Heart left ventricle (tissue), 16 donors: ENCODE measurements at places on chromosomes 3 and 15. TPM values are rescaled to one million over a fixed set of nuclear protein-coding genes. Genes with fewer than 3 reads are reported as not detected.

- DNase-seq = peak; percentile 50
Measured at GRCh38 chr15:34436956-34437442, 609 bp downstream of the GOLGA8A start.

GRCh38 chr3:86929046-86929445 lies 61.9 kb downstream of the VGLL3 start:
- DNase-seq = no peak

DNA sequence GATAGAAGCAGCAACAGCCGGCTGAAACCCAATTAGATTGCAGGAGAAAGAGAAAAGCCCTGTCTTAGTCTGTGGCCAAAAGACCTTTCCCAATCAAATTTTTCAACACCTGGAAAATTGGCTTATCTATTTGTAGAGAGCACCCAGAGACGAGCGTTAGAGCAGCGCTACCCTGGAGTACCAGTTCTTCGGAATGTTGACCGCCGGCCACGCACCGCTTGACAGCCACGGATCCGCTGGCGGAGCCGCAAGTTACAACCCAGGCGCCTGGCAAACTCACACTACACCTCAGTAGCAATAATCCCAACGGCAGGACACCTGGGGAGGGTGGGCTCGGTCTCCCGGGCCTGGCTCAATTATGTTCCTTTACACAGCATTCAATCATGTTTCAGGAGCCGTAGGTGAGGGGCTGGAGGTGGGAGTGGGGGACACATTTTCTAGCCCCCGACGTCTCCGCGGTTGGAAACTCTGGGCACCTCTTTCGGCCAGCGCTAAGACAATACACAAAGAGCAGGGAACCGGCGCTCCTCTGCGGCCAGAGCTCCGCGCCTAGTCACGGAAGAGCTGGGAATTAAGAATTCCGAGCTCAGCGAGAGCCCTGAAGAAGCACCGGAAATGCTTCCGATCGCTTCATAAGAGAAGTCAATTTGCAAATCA lies 1.2 kb downstream of the MB21D2 start:
- DNase-seq = peak; percentile 48

DNA sequence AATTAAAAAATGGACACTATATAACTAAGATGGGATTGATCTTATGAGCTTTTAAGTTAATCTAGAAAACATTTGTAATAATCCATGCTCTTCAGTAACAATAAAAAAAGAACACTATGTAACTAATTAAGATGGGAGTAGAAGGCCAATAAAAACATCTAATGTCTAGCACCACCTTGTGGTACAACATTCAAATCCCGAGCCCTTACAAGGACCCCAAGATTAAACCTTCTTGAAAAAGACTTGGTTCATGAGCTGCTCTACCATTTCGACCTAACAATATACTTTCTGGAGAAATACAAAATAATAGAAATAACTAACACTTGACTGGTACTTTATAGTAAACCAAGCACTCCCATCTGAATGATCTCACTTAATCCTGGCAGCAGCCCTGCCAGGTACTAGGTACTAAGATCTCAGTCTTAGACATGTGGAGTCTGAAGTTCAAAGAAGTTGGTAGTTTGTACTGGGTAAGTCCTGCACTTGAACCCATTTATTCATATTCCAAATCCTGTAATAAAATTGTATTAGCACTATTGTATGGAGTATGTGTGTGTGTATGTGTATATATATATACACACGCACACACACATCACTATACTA lies 21.8 kb downstream of the METTL6 start:
- no peak for DNase-seq

ZMYND10 gene
- polyA plus RNA-seq = 0.29 TPM

DNA sequence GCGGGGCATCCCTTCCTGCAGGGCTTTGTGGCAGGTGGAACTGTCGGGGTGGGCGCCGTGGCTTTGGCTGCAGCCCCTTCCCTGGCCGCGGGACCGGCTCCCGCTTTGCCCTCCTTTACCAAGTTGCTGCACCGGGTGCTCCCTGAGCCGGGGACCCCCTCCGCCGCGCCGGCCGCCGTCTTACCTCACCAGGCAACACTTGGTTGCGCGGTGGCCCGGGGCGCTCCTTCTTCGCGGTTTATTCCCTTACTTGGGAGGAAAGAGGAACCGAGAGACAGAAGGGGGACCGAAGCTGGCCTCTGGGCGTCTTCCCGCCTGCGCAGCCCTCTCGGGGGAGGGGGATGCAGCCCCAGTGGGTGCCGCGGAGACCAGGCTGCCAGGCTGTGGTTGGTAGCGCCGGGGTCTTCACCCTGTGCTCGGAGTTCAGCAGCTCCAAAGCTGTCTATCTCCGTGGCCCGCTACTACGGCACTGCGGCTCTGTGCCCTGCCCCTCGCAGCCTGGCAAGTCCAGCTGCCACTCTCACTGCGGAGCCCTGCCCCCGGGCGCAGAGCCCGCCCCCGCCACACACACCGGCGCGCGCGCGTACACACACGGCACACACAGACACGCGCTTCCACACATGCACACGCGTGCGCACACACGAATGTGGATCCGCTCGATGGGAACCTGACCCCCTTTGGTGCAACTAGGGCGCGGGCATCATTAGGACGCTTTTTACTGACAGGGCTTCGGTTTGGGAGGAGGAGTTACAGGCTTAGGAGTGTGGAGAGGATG lies at the start of gene DGKG:
Gene DGKG (minus strand): TSS at position 473 of the 775 bp plus-strand sequence. CDS start 41,775 bp downstream, outside the sequence.
- DNase-seq = peak; percentile 81

CNTN3 gene
- polyA plus RNA-seq = 3.6 TPM

GRCh38 chr3:43641306-43642114 lies 19.7 kb upstream of the ANO10 start:
- no peak for DNase-seq

GOLGA6D gene
- not detected for polyA plus RNA-seq

DNA sequence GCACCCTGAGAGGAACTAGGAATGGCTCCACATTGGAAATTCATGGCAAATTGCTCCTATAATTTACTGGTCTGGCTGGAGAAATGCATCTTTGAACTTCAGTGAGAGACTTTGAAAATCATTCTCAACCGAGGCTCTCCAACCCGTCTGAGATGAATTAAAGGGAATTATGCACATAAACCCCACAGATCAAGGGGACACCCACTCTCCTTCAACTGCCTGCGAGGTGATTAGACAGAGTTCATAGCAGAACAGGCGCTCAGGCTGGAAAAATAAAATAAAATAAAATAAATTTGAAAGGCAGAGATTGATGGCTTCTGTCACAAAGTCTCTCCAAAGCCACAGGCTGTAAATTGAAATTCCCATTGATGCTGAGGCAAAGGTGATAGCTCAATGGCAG lies 37.7 kb downstream of the MEGF11 start:
- DNase-seq = no peak

MED12L gene
- 0.06 TPM for polyA plus RNA-seq

- no peak for DNase-seq
Measured at GRCh38 chr15:52733088-52733487, 53.9 kb upstream of the ATOSA start.

DNA sequence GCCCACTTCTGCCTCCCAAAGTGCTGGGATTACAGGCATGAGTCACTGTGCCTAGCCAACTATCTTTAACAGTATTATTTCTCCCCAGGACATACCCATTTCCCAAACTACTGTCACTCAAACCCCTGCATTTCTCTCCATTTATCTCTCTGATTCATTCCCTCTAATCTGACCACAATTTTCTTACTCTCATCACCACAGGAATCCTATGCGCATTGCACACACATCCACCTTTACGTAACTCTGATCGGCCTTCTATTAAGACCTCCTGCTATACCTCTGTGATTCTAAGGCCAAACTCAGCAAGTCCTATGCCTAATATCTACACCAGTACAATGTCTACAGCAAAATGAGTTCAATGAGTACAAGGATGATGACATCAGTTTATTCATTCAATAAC lies 235.0 kb downstream of the ULK4 start:
- DNase-seq = no peak

COMMD2 gene
- 17.3 TPM for polyA plus RNA-seq

GRCh38 chr3:64972793-64973192 lies 285.0 kb upstream of the ADAMTS9 start:
- no peak for DNase-seq

DNA sequence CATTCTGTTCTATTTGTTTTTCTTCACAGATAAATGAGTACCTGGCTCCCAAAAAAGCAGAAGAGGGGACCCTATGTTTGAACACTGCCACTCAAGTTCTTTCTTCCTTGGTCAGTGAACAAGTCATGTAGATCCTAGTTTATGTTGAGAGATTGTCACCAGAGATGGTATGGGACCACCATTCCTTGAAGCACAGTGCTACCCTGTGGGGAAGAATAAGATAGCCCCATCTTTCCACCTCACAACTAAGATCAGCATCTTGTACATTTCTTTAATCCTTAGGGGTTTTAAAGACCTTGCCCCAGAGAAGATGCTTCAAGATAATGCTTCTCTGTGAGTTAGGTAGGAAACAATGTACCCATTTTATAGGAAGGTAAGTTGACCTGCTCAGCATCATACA lies 233.5 kb upstream of the WNT5A start:
- DNase-seq = no peak

GDPGP1 gene
- polyA plus RNA-seq = 5.4 TPM

DNA sequence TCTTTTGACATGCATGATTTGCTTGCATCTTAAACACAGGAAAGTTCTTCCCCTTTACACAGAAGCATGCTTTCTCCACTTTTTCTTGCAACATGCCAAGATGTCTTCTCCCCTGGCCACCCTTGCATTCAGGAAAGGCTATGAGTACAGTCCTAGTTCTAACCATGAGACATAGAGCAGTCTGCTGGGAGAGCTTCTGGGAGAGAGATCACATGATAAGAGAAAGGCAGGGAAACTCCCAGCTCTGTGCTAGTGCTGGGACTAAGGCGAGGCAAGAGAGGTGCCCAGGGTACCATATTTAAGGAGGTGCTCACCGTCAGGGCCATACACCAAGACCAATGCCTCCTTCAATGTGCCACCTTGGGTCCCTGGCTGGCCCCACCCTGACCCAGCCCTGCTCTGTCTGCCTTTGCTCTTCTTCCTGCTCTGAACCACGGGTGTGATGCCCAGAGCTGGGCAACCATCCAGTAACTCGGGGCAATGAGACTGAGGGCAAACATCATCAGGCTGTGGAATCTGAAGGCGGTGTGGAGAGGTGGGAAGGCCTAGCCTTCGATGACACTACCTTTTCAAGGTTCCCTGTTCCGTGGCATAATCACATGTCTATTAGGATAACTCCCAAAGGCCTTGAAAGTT lies 77.4 kb upstream of the PRR20G start:
- no peak for DNase-seq
